ENCODE measurements at places on chromosomes 13 and 19.

GRCh38 chr19:1551068-1552040 is 16.8 kb downstream of the MEX3D start:
- no peak for DNase-seq

DNA sequence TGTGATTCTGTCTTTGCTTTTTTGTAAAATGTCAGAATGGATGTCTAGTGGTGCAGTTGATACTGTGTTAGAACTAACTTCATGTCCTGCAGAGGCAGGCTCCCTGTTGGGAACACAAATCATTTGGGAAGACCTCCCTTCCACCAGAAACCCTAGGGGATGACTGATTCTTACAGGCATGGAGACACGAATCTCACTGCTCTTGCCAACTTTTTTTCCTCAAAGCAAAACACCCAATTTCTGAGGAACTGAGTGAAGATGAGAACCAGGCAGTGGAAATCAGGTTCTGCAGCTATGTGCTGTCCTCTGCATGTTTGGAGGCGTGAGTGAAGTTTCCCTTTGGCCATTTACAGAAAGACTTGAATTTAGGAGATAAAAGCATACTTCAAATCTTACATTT is 87.5 kb upstream of the CSNK1A1L start:
- no peak for DNase-seq

- DNase-seq = peak; percentile 66
Observed at GRCh38 chr19:44572581-44572900, 40.8 kb upstream of the IGSF23 start.

- no peak for DNase-seq
Observed at GRCh38 chr13:23642110-23642509, 71.9 kb downstream of the TNFRSF19 start.

- no peak for DNase-seq
Observed at GRCh38 chr13:113905942-113906341, 42.1 kb upstream of the GAS6 start.

DNA sequence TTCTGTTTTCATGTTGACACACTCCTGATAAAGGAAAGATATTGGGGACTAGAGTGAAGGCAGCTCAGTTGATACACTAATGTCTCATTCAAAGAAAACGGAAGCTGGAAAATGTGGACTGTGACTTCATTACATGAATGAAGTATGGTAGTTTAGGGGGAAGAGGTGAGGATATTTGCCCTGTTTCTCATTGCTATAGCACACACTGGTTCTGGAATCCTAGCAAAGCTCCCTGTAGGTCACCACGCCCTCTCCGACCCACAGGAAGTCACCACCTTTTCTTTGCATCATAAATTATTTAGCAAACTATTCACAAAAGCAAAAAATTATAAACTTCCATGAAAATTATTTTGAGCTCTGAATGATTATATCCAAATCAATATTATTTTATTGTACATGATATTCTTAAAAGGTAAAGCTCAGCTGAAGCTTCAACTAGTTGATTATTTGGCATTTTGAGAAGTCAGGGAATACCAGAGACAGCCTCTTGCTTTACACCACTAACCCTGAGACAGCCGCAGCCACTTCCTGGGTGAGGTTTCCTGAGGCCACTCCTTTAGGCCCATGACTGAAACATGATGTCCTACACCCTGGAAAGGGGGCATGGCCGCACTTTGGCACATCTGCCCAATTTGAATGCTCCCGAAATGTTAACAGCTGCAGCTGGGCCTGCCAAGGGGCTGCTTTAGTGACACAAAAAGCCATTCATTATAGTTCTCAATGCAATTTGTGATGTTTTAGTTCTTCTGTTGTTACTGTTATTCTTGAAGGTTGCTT is 50.0 kb upstream of the WDFY2 start:
- DNase-seq = peak; percentile 82

GRCh38 chr19:3380829-3381228 is 14.4 kb downstream of the NFIC start:
- no peak for DNase-seq

DNA sequence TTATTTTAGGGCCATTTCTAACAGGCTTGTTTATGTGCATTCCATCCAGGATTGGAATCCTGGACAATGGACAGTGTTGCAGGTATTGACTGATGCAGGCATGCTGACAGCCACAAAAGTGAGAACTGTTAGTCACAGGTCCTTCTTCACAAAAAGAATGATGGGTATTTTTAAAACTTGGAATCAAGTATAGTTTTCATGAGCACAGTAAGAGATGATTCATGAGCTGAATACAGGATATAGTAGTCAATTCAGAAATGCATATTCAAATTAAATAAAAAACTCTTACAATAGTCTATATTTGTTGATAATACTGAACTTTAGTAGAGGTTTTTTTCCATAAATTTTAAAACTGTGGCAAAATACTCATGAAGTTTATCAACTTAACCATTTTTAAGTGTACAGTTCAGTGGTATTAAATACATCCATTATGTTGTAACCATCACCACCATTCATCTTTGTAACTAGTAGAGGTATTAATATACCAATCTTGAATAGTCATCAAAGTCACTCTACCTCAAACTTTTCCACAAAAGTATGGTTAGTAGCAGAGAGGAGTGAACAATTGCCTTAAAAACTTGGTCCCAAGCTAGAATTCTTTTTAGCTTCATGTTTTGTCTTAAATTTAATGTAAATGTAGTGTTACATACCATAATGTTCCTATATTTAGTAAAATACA is 79.5 kb downstream of the KCNRG start:
- DNase-seq = no peak

- no peak for DNase-seq
Observed at GRCh38 chr13:30017880-30018279, 167.5 kb upstream of the UBL3 start.

GRCh38 chr19:55690769-55691545 is 15.9 kb downstream of the EPN1 start:
- no peak for DNase-seq

- DNase-seq = peak; percentile 41
Observed at GRCh38 chr13:104782741-104783140, 1716.5 kb upstream of the SLC10A2 start.

- no peak for DNase-seq
Observed at GRCh38 chr13:111874981-111875380, 192.0 kb upstream of the SOX1 start.

DNA sequence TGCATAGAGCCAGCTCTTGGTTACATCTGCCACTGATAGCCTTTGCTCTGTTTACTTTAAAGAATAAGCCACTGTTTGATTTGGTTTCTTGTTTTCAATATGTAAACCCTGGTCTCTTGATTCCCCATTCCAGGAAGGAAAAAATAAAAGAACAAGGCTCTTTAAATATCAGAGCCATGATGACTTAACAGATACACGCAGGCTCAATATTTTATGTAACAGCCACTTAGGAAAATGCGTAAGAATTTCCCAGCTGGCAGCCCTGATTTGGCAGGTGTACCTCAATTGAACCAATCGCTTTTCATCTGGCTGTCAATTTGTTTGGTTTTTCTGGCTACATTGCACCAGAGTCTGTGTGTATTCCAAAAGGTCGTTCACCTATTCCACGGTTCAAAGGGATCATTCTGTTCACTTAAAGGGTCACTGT is 65.6 kb downstream of the IRS2 start:
- DNase-seq = no peak

GRCh38 chr19:2428321-2428690 is 920 bp upstream of the TIMM13 start:
- no peak for DNase-seq

- no peak for DNase-seq
Observed at GRCh38 chr19:22832031-22832762, at the start of gene ZNF723. ZNF723 (plus strand) TSS chr19:22832291; CDS start chr19:22832380, 89 bp downstream.

DNA sequence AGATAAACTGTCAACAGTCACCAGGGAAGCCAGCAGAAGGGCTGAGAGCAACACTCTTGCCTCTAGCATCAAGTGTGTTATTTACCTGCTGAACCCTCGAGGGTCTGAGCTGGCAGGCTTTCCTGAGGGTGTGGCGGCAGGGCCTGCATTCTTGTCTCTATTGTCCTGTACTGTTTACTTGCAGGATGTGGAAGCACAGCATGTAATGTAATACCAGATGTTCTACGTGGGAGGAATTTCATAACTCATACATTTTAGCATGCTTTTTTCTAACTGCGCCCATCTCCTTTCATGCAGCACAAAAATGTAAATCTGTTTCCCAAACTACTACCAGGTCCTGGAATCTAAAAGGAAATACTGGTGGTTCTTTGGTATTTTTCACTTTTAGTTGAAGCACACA is 153.1 kb downstream of the RGCC start:
- no peak for DNase-seq

- peak; percentile 21 for DNase-seq
Observed at GRCh38 chr19:35090506-35091214, 25.0 kb upstream of the FXYD3 start.

GRCh38 chr13:23696610-23697009 is 126.4 kb downstream of the TNFRSF19 start:
- DNase-seq = no peak

DNA sequence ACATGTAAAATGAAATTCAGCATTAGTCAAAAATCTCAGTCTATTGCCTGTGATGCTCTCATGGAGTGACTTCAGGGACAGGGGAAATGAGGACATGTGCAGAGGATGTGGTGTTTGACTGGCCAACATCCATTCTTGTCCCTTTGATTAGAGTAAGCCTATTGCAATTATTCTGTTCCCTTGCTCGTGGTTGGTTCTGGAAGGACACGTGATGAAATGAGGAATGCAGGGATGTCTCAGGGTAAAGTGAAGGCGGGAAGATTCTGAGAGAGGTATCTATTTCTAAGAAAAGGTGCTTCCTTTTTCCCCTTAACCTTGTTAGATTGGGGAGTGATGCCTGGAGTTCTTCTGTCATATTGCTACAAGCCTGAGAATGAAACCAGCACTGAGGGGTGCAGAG is 37.1 kb upstream of the CNMD start:
- no peak for DNase-seq

DNA sequence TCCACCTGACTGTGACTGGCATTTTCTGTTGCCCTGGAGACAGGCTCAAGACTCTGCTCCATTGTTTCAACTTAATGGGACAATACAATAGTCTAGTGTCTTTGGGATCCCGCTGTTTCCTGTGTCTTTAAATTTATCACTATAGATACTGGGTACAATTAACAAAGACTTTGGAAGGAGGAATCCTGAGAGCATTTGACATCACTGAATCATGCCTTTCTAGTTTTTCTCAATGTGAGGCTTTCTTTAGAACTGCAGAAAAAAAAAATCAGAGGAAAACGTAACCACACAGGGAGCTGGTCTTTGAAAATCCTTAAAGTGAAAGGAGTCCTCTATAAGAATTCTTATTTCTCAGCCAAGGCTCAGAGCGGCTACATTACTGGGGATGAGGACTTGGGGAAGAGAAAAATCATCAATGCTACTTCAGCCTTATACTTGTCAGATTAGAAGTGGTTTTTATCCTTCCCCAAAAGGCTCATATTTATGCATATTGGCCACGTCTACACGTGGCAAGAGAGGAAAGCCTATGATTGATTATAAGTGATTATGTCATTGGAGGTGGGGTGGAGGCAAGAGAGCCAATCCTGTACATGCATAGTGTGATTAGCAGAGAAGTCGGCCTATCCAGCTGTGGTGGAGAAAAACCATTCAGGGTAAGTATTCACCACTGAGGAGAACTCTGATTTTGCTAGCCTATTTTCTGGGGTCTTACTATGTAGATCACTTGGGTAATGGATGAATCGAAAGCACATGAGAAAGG is 34.4 kb upstream of the UBL3 start:
- DNase-seq = no peak

- no peak for DNase-seq
Observed at GRCh38 chr13:26604784-26605545, 47.5 kb downstream of the WASF3 start.

DNA sequence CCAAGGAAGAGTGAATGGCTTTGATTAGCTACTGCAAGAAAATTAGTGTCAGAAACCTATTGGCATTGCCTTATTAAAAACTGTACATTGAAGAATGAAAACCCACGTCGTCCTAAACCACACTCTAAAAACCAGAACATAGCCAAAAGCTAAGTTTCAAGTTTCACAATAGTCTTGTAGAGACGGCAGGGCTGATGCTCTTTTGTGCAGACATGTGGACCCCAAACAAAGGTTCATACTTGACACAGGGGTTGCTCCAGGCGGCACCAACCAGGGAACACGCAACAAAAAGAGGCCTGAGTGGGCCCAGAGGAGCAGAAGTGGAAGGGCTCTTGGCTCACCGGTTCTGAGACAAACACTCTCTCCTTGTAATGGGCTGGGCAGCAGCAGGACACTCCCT is 28.6 kb upstream of the MIR17HG start:
- DNase-seq = no peak

GRCh38 chr13:60016229-60016628 is 147.5 kb downstream of the DIAPH3 start:
- no peak for DNase-seq

- peak; percentile 56 for DNase-seq
Observed at GRCh38 chr13:40146611-40147117, 491.2 kb downstream of the COG6 start.

- DNase-seq = no peak
Observed at GRCh38 chr13:21501686-21502085, 42.6 kb upstream of the ZDHHC20 start.

- DNase-seq = no peak
Observed at GRCh38 chr13:100298116-100298681, 209.3 kb downstream of the PCCA start.

- DNase-seq = peak; percentile 33
Observed at GRCh38 chr19:19615086-19615485, 3.4 kb downstream of the PBX4 start.

GRCh38 chr19:54506079-54506478 is 3.4 kb downstream of the LAIR2 start:
- DNase-seq = no peak

DNA sequence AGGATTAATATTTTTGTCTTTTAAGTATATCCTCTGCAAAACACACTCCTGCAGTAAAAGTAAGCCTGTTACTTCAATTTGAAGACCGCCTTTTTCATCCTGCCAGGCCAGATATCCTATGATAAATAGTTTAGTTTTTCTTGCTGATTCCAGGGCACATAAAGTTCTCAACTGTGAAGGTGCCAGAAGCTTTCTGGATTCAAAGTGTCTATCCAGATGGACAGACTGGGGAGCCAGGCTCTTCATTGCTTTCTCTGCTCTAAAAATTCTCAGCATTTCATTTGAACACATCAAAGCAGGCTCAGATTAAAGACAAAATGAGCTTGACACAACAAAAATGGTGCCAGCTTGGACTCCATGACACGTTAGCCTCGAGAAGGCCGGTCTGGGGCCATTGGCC is 53.6 kb upstream of the UBL3 start:
- no peak for DNase-seq
